GM06990 (cell line): ENCODE measurements at places on chromosomes 11 and 22.

DNA sequence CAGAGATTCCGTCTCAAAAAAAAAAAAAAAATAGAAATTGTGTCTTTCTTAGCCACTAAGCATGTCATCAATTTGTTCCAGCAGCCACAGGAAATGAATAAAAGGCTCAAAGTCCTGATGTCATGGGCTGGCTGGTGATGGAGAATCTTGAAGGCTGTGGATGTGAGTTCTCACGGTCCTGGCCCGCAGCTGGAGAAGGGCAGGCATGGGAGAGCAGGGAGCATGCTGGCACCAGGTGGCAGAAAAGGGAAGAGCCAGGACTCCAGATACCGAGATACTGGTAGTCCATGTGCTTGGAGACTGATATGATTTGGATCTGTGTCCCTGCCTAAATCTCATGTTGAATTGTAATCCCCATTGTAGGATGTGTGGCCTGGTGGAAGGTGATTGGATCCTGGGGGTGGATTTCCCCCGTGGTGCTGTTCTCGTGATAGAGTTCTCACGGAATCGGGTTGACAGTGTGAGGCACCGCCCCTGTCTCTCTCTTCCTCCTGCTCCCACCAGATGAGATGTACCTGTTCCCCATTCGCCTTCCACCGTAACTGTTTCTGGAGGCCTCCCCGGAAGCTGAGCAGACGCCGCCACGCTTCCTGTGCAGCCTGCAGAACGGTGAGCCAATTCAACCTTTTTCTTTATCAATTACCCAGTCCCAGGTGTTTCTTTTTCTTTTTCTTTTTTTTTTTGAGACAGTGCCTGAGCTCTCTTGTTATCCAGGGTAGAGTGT lies 18.1 kb downstream of the MRGPRD start:
- no peak for DNase-seq

DNA sequence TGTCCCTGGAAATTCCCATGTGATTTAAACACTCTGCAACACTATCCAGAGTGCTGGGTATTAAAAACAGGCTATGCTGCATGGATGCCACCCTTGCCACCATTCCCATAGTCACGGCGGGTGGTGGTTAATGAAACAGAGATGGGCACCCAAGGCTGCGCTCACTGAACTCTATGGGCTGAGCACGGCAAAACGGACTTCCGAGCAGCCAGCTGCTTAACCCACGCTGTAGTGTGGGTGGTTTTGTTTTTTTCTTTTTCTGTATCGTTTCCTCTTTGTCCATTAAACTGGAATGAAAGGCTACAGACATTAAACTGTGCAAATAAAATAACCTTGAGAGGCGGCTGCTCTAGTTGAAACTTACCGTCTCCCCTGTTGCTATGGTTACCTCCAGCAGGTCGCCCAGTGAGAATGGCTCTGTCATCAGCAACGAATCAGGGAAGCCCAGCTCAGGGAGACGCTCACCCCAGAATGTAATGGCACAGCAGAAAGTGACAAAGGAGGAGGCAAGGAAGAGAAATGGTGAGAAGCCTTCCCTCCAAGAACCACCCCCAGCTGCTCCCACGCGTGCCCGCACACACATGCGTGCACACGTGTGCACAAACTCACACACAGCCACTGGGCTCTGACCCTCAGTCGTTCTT lies 102.1 kb downstream of the C11orf91 start:
- DNase-seq, result no peak

- DNase-seq, result no peak
These were observed 649 bp downstream of the MS4A15 start for GRCh38 chr11:60757231-60757800.

DNA sequence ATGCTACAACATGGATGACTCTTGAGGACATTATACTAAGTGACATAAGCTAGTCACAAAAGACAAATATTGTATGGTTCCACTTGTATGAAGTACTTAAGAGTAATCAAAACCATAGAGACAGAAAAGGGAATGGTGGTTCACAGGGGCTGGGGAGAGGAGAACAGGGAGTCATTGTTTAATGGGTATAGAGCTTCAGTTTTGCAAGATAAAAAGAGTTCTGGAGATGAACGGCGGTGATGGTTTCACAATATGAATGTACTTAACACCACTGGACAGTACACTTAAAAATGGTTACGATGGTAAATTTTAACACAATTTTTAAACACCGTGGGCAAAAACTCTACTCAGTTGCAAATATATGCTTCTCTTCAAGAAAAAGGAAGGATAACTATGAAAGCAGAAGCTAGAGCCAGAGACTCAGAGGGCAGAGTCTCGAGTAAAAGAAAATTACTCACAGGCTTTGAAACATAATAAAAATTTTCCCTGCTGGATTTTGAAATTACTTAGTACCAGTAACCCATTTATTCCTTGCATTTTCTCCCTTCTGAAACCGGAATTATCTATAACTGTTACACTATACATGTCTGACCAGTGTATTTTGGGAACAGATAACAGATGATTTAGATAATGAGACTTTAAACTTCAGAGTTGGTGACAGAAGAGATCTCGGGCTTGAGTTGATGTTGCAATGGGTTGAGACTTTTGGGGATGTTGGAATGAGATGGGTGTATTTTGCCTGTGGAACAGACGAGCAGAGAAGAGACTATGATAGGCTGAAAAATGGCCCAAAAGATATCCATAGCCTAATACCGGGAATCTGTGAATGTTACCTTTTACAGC lies 15.0 kb downstream of the MRTFA start:
- DNase-seq, result no peak

DNA sequence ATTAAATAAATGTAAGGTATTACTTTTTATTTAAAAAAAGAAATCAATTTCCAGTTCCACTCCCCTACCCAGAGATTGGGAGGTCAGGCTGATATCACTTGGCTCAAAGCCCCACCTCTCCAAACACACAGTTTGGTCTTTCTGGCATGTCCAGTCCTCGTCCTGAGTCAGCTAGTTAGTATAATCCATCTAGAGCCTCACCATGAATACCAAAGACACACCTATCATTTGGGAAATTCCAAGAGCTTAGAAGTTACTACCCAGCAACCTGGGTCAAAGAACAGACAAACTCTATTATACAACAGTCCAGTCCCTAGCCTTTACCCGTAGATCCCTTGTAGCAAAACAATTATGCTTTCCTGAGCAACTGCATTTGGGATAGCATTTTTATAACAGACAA lies 9.4 kb downstream of the TREH start:
- no peak for DNase-seq

- DNase-seq, result no peak
These were observed 293.3 kb upstream of the MPPED2 start for GRCh38 chr11:30879322-30880005.

GRCh38 chr22:46004105-46004866 lies 27.3 kb upstream of the WNT7B start:
- DNase-seq, result no peak

- no peak for DNase-seq
These were observed 47.2 kb upstream of the ADA2 start for GRCh38 chr22:17266251-17266971.

DNA sequence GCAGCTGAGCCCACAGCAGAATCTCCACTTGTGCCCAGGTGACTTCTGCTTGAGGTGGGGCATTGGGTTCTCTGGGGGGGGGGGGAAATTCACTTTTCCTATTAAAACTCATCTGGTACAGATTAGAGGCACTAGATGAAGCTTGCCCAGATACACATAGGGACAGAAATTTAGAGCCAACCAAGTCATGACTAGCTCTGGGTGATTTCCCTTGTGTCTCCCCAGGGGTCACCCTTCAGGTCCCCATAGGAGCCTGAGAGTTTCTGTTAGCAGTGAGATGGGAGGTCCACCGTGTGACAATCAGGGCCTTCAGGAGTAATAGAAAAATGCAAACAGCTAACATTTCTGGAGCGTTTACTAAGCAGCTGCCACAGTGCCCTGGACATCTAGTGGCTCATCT lies 77.0 kb downstream of the NAT10 start:
- no peak for DNase-seq

DNA sequence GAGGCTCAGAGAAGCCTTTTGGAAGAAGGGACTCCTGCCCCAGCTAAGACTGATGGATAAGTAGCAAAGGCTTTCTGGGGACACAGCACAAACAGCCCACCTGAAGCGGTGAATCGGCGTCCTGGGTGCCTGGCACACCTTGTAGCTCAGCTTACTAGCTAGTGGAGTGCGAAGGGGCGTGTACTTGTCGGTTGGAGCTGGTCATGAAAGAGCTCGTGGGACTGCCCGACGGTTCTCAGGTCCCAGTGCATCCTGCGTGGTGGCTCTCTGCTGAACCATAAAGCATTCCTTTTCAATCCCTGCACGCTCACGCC lies 690 bp upstream of the UVRAG start:
- DNase-seq, result no peak

DNA sequence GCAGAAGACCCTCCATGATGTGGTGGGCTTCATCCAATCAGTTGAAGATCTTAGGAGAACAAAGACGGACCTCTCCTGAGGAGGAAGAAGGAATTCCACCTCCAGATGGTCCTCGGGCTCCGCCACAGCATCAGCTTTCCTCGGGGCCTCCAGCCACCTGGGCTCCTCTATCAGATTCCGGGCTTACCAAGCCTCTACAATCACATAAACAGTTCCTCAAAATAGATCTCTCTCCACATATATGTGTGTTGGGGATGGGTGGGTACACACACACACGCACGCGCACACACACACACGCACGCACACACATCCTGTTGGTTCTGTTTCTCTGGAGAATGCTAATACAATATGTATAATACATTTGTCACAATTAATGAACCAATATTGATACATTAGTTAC lies 18.8 kb upstream of the NLRP6 start:
- no peak for DNase-seq

DNA sequence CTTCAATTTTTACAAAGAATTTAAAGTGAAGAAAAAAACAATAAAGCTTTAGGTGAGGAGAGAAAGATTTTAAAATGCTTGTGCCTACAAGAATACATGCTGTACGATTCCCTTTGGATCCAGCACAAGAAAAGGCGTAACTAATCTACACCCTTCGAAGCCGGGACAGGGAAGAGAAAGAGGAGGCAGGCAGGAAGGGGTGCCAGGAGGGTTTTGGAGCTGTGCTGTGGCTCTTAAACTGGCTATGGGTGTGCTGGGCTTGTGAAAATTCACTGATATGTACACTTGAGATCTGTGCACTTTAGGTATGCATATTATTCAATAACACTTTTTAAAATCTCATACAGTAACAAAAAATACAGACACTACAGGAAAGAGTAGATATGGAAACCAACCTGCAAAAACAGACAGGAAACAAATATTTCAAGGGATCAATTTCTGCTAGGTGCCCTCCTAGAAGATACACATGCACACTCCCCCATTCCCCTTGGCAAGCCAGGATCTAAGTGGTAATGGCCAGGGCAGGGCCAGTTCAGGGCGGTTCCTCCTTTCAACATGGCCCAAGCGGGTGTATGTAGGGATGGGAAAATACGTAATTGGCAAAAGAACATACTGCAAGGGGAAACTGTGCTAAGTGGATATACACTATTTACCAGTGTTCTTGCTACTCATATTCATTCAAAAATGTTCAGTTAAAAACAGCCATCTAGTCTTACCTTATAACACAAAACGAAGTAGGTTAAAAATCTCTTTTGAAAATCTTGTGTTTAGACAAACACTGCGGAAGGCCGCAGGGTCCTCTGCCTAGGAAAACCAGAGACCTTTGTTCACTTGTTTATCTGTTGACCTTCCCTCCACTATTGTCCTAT lies 54.2 kb downstream of the PACSIN2 start:
- DNase-seq, result no peak

DNA sequence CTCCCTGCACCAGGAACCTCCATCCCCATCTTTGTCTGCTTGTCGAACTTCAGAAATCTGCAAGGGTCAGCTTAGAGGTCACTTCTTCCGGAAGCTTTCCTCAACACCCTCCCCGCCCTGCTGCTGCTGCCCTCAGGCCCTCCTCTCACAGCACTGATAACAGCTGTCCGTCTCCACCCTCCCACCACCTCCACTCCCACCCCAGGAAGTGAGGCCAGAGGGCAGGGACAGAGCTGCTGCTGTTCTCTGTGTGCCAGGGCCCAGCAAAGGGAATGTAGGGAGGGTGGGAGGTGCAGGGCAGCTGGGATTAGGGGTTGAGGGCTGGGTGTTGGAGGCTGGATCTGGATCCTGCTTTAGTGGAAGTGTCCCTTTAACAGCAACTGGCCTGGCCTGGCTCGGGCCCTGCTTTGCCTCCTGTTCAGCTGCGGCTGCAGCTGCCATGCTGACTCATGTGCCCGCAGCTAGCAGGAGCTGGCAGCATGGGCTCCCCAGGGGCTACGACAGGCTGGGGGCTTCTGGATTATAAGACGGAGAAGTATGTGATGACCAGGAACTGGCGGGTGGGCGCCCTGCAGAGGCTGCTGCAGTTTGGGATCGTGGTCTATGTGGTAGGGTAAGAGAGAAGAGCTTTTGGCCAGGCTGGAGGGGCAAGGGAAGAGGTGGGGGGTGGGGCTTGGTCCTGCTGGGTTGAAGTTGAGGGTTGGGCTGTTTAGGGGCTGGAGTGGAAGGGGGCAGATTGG lies at the start of gene P2RX6:
Gene P2RX6 (plus strand): TSS at position 440 of the 740 bp plus-strand sequence. CDS start 10 bp downstream, at position 450.
- DNase-seq, result no peak

- no peak for DNase-seq
These were observed 204.4 kb downstream of the ADAMTS15 start for GRCh38 chr11:130652671-130653335.

DNA sequence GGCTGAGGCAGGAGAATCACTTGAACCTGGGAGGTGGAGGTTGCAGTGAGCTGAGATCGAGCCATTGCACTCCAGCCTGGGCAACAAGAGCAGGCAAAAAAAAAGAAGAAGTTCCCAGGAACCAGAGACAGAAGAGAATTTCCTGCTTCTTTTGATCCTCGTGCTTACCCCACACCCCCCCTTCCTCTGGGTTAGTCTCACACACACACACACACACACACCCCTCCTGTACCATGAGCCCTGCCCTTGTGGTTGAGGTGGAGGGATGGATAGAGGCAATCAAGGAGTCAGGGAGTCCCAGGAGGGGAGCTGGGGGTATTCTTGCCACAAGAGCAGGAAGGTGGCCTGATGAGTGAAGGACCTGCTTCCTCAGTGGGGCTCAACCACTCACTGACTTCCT lies 4.1 kb upstream of the UBE2L6 start:
- DNase-seq, result no peak

- DNase-seq, result peak; percentile 25
These were observed 23.4 kb upstream of the PIK3C2A start for GRCh38 chr11:17230867-17231851.

GRCh38 chr22:30017375-30018223 lies 62.7 kb upstream of the HORMAD2 start:
- no peak for DNase-seq

- DNase-seq, result no peak
These were observed 1.7 kb downstream of the UBQLNL start for GRCh38 chr11:5514841-5515240.

DNA sequence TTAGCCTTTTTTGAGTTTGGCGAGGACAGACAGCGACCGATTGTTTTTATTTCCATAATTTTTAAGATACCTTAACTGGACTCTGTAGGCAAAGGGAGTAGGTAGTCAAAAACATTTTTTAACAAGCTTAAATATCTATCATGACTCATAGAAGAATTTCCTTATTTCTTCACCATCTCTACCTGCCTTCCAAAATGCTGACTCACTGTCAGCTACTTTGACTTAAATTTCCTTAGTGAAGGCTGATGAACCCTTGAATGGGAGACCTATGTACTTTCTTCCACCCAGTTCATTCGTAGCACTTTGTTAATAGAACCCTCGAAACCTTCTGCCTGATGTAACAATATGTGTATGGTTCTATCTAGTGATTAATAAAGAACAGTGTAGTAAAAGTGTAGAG lies 1.1 kb upstream of the MTMR2 start:
- no peak for DNase-seq

- no peak for DNase-seq
These were observed 4.5 kb downstream of the GAS2L1 start for GRCh38 chr22:29310863-29311339.
